ENCODE measurements at places on chromosomes 12 and 14.

DNA sequence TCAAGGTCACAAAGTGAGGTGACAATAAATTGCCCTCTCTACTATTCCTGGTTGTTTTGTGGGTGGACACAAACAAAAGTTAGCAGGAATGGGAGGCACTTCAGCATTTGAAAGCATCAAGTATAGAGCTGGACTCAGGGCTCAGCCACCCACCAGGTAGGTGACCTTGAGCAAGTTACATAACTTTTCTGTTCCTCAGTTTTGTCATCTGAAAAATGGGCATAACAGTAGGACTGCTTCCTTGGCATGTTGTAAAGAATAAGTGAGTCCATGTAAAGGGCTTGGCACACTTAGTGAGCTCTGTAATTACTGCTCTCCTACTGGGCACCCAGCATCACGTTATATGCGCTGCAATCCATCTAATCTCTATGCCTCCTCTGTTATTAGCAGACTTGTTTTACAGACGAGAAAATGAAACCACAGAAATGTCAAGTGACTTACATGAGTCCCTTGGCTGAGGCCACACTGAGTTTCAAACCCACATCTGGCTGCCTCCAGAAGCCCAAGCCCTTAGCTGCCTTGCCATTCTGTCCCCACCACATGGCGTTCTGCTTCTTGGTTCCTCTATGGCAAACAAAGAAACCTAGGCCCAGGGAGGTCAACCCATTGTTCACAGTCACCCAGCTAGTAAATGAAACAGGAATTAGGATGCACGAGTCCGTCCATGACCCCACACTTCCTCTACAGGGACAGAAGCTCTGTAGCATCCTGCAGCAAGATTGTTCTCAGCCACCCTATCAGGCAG is 63.2 kb upstream of the SLC24A4 start:
- DNase-seq: no peak

- DNase-seq: no peak
These were observed 114.2 kb upstream of the EEA1 start for GRCh38 chr12:93043192-93043876.

GRCh38 chr14:50560931-50561285 is 963 bp downstream of the ATL1 start:
- peak; percentile 93 for DNase-seq

GRCh38 chr14:101408077-101408831 is 153.0 kb upstream of the DIO3 start:
- peak; percentile 61 for DNase-seq

DNA sequence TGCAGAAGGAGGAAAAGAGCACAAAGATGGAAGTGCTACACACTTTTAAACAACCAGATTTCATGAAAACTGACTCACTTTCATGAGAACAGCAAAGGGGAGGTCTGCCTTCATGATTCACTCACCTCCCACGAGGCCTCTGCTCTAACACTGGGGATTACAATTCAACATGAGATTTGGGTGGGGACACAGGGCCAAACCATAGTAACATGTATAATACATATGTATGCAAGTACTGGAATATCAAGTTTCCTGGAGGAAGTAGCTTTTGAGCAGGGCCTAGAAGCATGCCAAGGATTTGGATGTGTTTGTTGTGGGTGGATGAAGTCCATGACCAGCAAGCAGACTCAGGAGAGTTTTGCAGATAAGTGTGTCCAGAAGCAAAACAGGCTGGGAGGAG is 409.0 kb downstream of the RGS6 start:
- no peak for DNase-seq

GRCh38 chr14:98210045-98210672 is 1061.8 kb downstream of the BCL11B start:
- no peak for DNase-seq

DNA sequence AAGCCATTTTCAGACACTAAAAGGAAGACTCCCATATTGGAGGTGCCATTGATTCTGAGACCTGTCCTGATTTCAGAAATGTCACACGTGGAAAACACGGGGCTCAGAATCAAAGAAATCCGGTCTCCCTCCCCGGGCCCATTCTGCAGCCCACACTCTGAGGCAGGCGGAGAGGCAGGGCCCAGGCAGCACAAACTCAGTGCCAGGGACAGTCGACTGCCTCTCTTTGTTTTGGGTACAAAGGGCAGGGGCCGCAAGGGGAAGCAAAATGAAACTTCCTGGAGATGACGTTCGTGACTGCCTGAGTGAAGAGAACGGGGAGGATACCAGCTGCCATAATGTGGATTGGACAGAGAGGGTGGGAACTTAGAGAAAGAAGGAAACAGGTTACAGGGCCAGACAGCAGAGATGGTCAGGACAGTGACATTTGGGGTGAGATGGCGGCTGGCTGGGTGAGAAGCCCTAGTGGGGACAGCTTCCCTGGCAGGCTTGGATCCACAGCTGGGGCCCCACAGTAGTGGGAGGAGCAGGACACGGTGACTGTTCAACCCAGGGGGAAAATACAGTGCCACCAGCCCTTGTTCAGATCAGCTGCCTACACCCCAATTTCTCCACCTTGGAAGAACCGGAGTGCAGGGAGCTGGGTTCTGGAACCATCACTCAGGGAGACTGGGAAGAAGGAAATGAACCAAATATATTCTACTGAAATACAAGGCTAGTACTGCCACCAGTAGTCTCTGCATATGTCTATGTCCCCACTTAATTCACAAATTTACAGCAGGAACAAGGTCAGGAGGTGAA is 8.1 kb downstream of the GAPDH start:
- no peak for DNase-seq

- no peak for DNase-seq
These were observed 61.2 kb upstream of the FAM222A start for GRCh38 chr12:109652233-109652976.

GRCh38 chr12:59403259-59403932 is 192.4 kb upstream of the SLC16A7 start:
- DNase-seq: no peak

DNA sequence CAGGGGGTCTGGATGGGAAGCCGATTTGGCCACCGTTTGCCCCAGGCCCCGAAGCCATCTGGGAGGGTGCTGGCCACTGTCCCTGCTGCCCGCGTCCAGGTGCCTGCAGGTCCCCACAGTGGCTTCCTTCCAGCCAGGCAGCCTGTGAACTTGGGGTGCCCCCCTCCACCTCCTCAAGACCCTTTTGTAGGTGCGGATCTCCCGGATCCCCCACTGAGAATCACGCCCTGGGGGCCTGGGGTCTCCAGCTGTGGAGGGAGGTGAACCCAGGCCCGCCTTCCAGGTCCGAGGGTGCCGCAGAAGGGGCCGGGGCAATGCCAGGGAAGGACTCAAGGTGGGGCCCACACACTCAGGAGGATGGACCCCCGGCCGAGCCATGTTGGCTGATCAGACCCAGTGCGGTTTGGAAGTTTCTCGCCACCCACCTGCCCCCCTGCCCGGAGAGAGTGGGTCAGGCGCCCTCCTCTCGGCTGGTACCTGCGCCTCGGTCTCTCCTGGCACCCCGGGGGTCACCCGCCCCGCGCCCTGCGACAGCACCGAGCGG is 1.7 kb downstream of the MMP17 start:
- DNase-seq: peak; percentile 9

DNA sequence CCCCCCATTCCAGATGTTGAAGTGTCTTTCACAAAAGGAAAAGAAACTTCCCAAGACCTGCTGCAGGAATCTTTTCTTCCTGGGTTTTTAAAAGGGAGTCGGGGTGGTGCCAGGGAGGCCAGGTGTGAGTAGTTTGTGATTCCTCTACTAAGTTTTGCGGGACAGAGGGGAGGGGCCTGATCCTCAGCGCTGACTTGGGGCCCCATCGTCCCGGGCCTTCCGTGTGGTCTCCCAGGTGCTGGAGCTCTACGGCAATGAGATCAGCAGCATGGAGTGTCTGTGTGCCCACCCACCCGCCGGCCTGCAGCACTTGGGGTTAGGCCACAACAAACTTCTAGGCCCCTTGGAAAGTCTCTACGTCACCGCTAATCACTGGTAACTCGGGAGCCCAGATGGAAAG is 4.5 kb downstream of the LRRC43 start:
- no peak for DNase-seq

- no peak for DNase-seq
These were observed 173.4 kb upstream of the ATP2B1 start for GRCh38 chr12:89882050-89882449.

DNA sequence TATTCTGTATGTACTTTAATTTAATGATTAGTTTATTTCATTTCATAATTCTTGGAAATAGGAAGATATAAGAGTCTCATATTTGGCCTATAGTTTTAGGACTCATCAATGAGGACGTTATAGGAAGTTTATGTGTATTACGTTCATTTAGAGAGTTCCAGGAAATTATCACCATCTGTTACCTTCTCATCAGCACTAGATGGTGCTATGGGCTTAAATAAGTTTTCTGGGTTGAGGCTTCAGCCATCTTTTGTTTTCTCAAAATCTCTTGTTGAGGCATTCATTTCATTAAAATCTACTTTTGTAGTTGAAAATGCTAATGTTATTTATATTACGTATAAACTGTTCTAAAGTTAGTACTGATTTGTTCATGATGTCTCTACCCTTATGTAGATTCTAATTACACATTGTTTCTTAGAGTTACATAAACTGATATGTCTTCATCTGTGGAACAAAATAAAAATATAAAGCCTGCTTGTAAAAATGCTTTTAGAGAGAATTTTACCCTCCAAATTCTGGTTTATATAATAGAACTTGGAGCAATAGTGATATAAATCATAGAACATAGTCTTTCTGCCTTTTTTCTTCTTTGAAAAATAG is 89.2 kb downstream of the CFAP54 start:
- DNase-seq: peak; percentile 72

DNA sequence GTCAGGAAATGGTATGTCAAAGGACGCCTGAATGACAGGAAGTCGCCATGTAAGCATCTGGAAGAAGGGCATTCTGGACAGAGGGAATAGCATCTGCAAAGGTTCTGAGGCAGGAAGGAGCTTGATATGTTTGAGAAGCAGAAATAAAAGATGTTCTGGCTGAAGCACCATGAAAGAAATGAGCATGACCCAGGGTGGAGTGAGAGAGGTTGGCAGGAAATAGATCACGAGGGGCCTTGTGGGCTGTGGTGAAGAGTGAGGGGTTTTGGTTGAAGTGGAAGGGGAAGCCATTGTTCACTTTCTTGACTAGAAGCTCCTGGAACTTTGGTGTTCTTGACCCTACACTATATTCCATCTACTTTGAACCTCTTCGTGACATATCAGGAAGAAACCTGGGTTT is 99.4 kb upstream of the PARP11 start:
- DNase-seq: no peak

DNA sequence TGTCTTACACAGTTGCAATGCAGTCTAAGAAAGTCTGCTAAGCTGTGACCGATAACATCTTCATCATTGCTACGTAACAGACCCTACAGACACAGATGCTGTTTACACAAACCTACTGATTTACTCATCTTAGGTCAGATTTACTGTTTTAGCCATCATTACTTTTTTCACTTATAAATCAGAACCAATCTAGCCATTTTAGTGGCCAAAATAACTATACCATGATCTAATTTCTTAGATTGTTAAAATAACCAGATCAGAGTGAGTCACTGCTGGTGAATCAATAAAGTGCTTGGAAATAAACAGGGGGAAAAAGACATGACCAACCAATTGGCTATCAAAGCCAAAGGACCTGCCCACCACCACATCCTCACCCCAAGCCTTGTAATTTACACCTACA is 57.0 kb upstream of the FOXN3 start:
- no peak for DNase-seq

- peak; percentile 80 for DNase-seq
These were observed 1.2 kb downstream of the NKX2-1 start for GRCh38 chr14:36518586-36519430.

DNA sequence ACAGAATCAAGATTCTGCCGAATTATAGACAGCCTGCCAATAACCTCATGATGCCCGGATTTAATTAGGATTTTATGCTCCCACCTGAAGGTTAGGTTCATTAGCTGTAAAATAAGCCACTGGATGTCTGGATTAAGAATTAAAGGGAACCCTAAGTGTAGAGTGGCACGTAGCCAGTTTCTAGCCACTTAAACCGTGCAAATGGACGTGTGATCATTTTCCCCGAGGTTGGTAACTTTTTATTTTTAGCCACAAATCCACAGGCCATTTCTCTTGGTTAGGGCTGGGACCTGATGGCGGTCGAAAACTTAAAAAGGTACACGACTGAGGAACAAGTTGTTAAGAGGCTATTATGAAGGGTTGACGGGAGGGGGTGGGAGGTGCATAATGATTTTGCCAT is 127.3 kb upstream of the TMPO start:
- DNase-seq: peak; percentile 54

DNA sequence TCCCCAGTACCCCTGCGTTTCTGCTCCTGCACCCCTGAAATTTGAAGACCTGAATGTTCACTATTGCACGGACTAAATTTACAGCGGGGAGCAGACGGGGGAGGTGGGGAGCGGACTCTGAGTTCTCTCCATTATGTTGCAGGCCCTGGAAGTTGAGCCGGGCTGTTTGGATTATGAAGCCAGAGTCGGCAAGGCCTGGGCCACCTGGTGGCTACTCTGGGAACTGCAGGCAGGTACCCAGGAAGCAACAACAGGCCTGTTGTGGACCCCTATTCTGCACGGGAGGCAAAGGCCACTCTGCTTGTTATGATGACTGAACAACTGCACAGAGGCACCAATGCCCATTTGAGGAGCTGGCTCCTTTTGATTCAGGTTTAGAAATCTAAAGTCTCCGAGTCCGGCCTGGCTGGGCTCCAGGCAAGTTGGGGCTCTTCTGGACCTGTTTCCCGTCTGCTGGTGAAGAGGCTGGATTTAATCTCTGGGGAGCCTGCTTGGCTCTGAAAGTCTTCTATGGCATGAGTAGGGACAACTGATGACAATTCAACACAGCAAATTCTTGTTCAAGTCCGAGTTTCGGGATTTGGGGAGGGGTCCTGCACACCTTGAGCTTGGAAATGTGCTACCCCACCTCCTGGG is 34.1 kb upstream of the FAM181A start:
- DNase-seq: peak; percentile 64

- no peak for DNase-seq
These were observed 5.2 kb downstream of the MTERF2 start for GRCh38 chr12:106981788-106982187.

DNA sequence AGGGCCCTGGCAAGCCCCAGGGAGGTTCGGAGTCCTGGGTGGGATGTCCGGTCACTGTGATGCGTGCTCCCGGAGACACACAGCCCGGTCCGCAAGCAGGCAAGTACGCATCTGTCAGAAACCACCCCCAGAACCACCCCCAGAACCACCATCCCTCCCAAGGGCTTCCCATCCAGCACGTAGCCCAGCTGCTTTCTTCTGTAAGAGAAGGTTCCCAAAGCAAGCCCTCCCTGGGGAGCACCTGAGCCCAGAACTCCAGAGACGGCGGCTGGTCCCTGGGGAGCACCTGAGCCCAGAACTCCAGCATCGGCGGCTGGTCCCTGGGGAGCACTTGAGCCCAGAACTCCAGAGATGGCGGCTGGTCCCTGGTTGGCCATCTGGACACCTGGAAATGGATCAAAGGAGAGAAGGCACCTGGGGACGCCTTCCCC is 2.6 kb upstream of the FBRSL1 start:
- no peak for DNase-seq

DNA sequence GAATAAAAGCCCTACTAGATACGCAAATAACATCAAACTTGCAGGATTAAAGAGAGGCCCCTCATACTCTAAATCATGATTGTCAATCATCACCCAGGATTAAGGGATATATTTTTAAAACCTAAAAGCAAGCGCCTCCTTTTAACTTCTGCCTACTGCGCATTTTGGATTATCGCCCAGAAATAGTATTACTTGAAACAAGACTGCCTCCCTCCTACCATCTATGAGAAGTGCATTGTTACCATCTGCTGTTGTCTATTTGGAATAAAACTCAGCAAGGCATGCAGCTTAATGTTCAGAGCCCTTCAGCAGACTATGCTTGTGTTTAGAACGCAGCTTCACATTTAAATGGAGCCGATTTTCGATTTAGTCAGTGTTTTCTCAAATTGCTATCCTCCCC is 79.6 kb downstream of the EXOC5 start:
- peak; percentile 100 for DNase-seq

GRCh38 chr12:113240395-113240794 is 19.1 kb downstream of the TPCN1 start:
- DNase-seq: no peak

Data from DMS79 treated with DMSO at 0.1 percent for 48 hours (cell line).